ENCODE measurements at places on chromosomes 7 and 10. TPM values are rescaled to one million over a fixed set of nuclear protein-coding genes. Genes with fewer than 3 reads are reported as not detected.

Gene MSMB
- not detected for total RNA-seq

Gene TAS2R41
- not detected for total RNA-seq

GRCh38 chr10:89421018-89421476, 6.7 kb downstream of the IFIT5 start:
- peaks cover 1% of the 10 kb centered on the region for H3K27me3 ChIP-seq
- no peak overlapping the region for H3K27ac ChIP-seq
- H3K4me3 ChIP-seq, result no peak overlapping the region
- H3K4me1 ChIP-seq, result peaks cover 1% of the 10 kb centered on the region
- no peak for DNase-seq

Gene CCZ1B
- total RNA-seq, result 123 TPM

GRCh38 chr7:137818036-137818435, 28.7 kb downstream of the DGKI start:
- no peak overlapping the region for H3K27ac ChIP-seq
- no peak for DNase-seq
- no peaks in the 10 kb centered on the region for H3K36me3 ChIP-seq
- H3K4me3 ChIP-seq, result no peak overlapping the region
- peaks cover 4% of the 10 kb centered on the region for H3K27me3 ChIP-seq

All from glutamatergic neuron (in vitro differentiated cells).